Renal cortical epithelial cell (primary cell): ENCODE measurements at places on chromosomes 16 and 17. TPM values are rescaled to one million over a fixed set of nuclear protein-coding genes. Genes with fewer than 3 reads are reported as not detected.

The FXR2 gene
- total RNA-seq: 35.0 and 64.4 TPM in 2 replicates

DNA sequence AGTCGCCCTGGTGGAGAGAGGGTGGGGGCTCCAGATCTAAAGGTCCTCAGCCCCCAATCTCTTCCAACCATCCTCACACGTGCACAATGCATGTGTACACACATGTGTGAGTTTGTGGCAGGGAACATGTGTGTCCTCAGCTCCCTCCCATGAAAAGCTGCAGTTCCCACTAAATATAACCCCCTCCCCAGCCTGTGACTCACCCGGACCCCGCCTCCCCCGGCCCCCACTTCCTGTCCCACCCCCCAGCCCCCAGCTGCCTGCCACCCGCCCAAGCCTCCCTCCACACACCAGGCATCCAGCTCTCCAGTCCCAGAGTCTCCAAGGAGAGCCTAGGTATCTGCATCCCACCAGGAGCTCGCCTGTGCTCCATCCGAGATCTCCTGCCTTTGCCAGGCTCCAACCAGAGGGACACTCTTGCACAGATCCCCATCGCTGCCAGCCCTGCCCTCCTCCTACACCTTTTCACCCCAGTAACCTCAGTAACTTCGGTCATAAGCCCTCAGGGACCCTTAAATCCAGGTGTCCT lies 3.9 kb downstream of the DLG4 start:
- no peak for DNase-seq

DNA sequence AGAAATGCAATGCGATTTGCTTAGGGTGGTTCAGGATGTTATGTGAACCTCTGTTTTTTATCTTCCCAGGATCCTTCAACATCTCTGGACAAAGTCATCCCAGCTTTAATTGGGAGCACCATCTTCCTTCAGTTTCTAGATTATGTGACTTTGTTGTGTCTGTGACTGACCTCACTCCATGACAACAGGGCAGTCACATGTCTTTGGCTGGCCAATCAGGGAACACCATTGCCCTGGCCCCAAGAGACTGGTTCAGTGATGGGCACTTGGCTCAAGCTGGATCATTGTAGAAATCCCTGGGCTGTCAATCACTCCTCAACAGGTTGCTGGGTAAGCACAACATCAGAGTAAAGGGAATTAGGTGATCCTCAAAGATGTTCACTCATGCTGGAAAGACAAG lies 499.7 kb downstream of the XYLT1 start:
- no peak for DNase-seq

GRCh38 chr16:88754912-88755744 lies 29.9 kb downstream of the PIEZO1 start:
- DNase-seq: peak; percentile 32

GRCh38 chr17:534071-534691 lies 180.5 kb downstream of the VPS53 start:
- no peak for DNase-seq

DNA sequence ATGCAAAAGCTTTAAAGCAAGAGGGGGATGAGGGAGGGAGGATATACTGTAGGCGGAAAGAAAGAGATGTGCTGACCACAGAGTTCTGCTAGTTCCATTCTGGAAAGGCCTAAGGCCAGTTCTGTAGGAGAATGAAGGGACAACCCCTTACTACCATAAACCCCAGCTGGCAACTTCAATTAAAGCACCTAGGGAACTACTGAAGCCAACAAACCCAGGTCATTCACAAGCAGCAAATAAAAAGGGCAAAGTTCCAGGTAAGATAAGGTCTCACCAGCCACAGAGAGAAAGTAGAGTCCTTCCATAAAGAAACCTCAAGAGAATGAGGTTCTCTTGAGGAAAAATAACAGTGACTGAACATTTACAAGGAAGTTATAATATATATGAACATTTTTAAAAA lies 12.8 kb downstream of the TERF2 start:
- DNase-seq: no peak

GRCh38 chr17:6437466-6437865 lies 2.5 kb upstream of the AIPL1 start:
- DNase-seq: no peak

The SOST gene
- total RNA-seq: not detected in 2 replicates

GRCh38 chr17:80565343-80566053 lies 20.9 kb downstream of the RPTOR start:
- DNase-seq: no peak

DNA sequence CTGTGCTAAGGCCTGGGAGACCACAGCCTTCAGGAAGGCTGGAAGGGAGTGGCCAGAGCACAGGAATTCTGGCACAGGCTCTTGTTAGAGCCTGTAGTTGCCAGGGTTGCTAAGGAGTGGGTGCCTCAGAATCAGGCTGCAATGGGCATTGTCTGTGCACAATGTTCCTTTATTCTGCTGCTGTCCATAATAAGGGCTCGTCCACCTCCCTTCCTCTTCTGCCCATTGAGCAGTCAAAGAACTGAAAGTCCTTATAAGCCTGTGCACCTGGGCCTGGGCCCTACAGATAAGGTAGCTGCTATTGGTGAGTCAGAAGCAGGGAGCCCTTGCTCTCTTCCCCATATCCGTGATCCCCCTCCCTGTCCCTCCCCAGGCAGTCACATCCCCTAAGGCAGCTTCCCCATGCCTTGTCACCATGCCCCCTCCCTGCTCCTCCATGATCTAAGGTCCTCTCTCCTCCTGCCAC lies 5.4 kb upstream of the CNGB1 start:
- DNase-seq: no peak

The EME1 gene
- total RNA-seq: 0.55 and 5.9 TPM in 2 replicates

GRCh38 chr17:74642995-74643394 lies 19.5 kb upstream of the CD300E start:
- DNase-seq: no peak

GRCh38 chr17:28471531-28472342 lies 1.7 kb upstream of the SLC13A2 start:
- peak; percentile 17 for DNase-seq
